ENCODE measurements at places on chromosomes 4 and X. TPM values are rescaled to one million over a fixed set of nuclear protein-coding genes. Genes with fewer than 3 reads are reported as not detected.
A peak's percentile ranks its signal among the peaks of the same experiment; 100 is the strongest.

DNA sequence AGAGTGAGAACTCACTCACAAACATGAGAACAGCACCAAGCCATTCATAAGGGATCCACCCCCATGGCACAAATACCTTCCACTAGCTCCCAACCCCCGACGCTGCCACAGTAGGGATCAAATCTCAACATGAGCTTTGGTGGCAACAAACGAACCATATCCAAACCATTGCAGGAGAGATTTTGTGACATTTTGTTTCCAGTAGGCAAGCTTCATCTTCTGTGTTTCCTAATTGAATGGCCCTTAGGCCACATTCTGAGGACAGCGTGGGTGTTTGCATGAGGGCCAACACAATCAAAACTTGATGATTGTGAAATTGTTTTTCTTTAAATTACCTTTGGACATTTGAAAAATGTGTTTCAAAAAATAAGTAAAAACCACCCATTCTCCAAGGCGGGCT, 102.6 kb upstream of the LNX1 start:
- DNase-seq: no peak

GRCh38 chrX:140298960-140299825, 205.7 kb downstream of the SOX3 start:
- no peak for DNase-seq

The GSX2 gene
- not detected for total RNA-seq

DNA sequence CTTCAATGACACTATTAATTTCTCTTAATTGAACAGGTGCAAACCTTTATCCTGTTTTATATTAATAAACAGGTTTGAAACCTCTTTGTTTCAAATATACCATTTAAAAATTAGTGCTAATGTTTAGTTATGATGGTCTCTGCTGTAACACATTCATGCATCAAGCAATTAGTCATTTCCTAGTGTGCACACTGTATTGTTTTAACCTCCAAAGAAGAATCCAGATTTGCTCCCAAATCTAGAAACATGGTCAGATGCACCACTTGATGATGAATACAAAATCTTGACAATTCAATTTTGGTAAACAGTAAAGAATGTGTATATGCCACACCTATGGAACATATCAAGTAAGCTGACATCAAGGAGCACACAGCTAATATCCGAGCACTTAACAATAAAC, 157.1 kb downstream of the TRIML1 start:
- no peak for DNase-seq

GRCh38 chr4:23022032-23022431, 329.3 kb downstream of the GBA3 start:
- no peak for DNase-seq

GRCh38 chrX:16124201-16124600, 836 bp downstream of the GRPR start:
- DNase-seq: no peak

DNA sequence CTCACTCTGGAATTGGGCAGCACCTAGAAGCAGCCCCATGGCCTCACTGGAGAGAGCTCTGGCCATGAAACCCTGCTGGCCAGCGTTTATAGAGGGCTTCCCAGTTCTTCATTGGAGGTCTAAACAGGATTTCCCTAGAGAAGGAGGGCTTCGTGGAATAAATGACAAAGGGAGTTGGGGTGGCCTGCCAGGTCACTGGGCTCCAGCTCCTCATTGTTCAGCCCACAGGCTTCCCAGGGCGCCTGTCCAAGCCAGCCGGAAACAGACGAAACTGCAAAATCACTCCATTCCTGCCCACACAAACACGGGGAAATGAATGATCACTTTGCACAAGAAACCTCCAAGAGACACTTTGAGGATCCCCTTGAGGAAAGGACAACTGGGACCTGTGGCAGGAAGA, 189.7 kb downstream of the TSPAN5 start:
- DNase-seq: no peak

- DNase-seq: no peak
Observed at GRCh38 chr4:33064238-33064637, 2344.1 kb downstream of the PCDH7 start.

The CENPVL3 gene
- total RNA-seq: 5.5 TPM

The SLC9B2 gene
- 13.4 TPM for total RNA-seq

DNA sequence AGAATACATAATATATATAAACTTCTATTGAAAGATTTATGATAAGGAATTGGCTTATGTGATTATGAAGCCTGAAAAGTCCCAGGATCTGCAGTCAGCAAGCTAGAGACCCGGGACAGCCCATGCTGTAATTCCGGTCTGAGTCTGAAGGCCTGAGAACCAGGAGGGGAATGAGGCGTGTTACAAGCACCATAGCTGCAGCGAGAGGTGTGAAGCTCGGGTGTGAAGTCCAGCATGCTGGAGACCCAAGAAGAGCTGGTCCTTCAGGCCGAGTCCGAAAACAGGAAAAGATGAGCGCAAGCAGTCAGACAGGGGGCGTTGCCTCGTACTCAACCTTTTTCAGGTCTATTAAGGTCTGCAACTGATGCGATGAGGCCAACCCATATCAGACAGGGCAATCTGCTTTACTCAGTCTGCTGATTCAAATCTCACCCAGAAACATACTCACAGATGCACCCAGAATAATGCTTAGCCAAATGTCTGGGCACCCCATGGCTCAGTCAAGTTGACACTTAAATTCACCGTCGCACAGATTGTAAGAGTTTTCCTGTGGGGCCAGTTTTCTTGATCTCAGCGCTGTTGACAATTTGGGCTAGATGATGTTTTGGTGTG, 40.4 kb downstream of the SMIM20 start:
- no peak for DNase-seq

GRCh38 chrX:65932173-65933084, 107.5 kb downstream of the VSIG4 start:
- no peak for DNase-seq

The CCNQ gene
- total RNA-seq: 17.3 TPM

- no peak for DNase-seq
Observed at GRCh38 chr4:87525636-87526295, 3.4 kb downstream of the SPARCL1 start.

- DNase-seq: peak; percentile 69
Observed at GRCh38 chr4:38062088-38062775, 102.0 kb downstream of the PTTG2 start.

The PNCK gene
- total RNA-seq: 35.1 TPM

GRCh38 chrX:15843960-15844359, 10.7 kb downstream of the AP1S2 start:
- no peak for DNase-seq

DNA sequence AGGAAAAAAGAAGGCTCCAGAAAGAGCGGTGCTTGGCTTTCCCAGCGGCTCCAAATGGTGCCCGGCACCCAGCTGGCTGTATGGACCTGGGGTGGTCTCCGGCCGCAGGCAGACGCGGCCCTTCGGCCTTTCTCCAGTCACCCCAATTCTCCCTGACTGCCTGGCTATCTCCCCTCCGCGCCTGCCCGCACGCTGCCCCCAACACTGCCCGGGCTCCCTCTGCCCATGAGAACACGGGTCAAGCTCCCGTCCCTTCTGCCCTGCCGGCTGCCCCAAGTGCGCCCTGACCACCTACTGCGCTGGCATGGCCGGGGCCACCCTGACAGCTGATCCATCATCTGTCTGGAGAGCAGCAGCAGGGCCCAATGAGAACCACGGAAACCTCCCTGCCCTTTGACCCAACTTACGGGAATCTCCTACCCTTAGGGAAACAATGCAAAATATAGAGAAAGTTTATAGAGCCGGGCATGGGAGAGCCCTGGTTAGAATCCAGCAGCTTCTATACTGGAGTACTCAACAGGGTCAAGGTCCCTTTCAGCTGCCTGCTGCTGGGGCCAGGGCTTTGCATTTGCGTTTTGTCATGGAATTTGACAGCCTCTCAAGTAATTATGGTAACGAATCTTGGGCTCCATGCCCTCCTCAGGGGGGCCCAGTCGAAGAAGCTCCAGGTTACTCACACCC, 1.2 kb upstream of the FAM3A start:
- no peak for DNase-seq

DNA sequence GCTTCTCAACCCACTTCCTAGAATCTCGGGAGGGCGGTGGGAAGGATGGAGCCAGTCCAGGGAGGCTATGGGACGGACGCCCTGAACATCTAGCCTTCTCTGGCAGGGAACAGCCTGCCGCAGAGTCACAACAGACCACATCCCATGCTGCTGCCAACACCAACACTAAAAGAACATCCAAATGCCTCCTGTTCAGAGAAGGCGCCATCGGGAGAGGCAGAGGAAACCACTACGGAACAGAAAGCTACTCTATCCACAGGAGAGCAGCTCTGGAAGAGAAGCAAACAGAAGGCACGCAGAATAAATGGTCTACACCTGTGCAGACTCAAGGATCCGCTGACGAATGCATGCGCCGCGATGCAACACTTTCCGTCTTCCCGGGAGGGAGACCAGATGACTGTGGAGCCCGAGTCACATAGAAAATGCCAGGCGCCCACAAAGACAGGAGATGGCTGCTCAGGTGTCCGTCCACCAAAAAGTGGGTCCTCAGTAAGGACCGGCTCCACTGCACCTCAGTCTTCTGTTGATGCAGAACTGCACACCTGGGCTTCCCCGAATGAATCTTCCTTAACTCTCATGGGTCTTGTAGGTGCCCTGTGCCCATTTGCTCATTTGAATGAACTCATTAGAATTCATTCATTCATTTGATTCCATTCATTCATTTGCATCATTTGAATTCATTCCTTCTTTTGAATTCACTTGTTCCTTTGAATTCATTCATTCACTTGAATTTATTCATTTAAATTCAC, 217.5 kb downstream of the DHRSX start:
- no peak for DNase-seq

GRCh38 chr4:187849556-187850225, 145.9 kb upstream of the ZFP42 start:
- DNase-seq: no peak

The IL13RA2 gene
- 0.74 TPM for total RNA-seq

DNA sequence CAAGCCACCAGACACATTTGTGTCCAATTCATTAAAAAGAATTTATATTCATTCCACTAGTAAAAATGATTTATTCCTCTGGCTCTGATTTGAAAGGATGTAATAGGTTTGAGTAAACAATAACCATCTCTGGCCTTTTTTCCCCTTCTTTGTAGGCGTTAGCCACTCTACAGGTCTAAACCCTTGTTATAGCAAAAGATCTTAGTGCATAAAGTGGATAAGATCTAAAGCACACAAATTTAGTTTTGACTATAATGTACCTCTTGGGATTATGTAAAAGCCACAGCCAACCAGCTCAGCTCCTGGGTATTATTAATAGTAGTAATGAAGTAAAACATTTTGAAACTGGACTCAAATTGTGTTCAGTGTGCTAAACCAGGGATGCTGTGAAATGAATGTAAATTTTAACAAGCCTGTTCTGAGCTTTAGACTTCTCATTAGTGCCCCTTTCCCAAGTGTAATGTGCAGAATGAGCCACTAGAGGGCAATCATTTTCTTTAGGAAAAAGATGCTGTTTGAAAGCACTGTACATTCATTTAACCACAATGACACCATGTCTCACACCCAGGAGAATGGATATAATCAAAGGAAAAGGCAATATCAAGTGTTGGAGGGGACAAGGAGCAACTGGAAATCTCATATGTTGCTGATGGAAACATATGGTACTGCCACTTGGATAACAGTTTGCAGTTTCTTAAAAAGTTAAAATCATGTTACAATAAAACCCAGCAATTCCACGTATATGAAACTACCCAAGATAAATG, 69.7 kb downstream of the KLHL8 start:
- DNase-seq: no peak

GRCh38 chrX:103513067-103513466, 6.2 kb downstream of the RAB40A start:
- DNase-seq: no peak

DNA sequence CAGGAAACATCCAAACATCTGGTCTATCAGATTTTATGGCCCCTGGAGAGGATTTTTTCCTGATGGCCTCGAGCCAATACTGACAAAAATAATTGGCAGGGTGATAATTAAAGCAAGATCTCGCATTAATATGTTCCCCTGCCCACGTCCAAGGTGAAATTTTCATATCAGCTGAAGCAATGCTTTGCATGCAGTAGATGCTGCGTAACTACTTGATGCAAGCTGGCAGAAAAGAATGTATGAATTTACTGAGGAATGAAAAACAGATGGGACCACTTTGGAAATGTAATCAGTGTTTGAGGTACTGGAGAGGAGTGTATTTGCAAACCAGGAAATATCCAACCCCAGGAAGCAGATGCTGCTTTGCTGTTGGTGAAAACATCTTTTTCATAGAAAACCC, 36.8 kb upstream of the REST start:
- no peak for DNase-seq

The OCIAD1 gene
- total RNA-seq: 143 TPM

The NDST4 gene
- total RNA-seq: 0.09 TPM

The TNIP2 gene
- 23.8 TPM for total RNA-seq

GRCh38 chr4:3745886-3746656, 20.1 kb upstream of the ADRA2C start:
- DNase-seq: no peak

The VEGFD gene
- 0.70 TPM for total RNA-seq

DNA sequence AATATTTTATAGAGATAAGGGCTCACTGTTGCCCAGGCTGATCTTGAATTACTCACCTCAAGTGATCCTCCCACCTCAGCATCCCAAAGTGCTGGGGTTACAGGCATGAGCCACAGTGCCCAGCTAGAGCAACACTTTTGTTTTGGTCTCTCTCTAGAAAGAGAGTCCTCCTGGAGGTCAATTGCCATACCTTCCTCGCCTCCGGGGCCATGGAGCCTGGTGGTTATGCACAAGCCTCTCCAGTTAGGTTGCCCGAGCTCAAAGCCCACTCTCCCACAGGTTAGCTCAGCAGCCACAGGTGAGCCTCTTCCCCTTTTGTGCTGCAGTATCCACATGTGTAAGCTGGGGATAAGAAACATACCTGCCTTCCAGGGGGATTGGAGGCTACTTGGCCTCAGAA, 24.2 kb upstream of the MAN2B2 start:
- DNase-seq: no peak

The ACTRT1 gene
- total RNA-seq: not detected

- DNase-seq: no peak
Observed at GRCh38 chrX:24553011-24553410, 87.9 kb downstream of the PDK3 start.

DNA sequence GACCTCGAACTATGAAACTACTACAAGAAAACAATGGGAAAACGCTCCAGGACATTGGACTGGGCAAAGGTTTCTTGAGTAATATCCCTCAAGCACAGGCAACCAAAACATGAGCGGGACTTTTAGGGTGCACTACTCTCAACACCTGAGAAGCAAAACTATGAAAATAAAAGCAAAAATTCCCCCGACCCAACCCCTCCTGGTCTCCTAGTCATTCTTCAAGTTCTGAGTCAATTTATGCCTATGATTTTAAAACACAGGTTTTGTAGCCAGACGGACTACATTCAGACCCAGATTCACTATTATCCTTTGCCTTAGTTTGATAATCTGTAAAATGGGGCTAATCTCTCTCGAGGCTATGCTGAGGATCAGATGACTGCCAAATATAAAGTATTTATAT, 97.0 kb downstream of the SOWAHB start:
- no peak for DNase-seq

The MMRN1 gene
- total RNA-seq: not detected

The TBCK gene
- 67.5 TPM for total RNA-seq

The KLHL13 gene
- 5.6 TPM for total RNA-seq
